ENCODE measurements at places on chromosomes 4 and X. TPM values are rescaled to one million over a fixed set of nuclear protein-coding genes. Genes with fewer than 3 reads are reported as not detected.

DNA sequence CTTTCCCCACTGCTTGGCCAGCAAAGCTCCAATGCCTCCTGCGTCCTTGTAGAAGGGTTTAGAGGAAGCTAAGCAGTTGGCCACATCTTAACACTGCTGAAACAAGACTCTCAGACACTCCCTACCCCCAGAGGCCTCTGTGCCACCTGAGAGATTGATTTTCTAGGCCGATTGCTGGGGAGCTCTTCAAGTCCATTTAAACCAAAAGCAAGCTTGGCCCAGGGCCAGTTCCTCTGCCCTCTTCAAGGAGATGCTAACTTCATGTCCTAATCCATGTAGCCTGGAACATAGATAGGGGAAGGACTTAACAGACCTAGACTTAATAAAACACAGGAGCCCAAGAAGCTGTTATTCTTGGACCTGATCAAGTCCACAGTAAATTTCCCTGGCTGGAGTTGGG is 27.2 kb upstream of the FMR1NB start:
- no peak for DNase-seq

- no peak for DNase-seq
These were observed 174.4 kb upstream of the ATP6AP2 start for GRCh38 chrX:40406330-40406859.

DNA sequence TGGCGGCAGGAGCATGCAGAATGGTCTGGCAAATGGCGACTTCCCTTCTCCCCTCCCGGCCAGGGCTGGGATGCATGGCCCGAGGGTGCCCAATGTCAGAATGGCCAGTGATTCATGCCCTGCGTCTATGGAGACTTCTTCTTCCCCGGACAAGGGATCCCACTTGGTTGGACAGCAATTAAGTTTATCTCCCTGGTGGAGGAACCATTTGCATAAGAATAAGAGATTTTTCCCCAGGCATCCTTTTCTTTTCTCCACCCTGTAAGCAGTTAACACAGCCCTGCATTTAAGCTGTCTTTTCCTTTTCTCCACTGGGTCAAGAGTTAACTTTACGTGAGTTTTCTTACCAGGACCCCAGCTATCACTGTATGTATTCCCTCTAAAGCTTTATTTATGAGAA is 856.6 kb downstream of the GLUD2 start:
- no peak for DNase-seq

GRCh38 chrX:41822892-41823291 is 98.9 kb downstream of the GPR82 start:
- peak; percentile 2 for DNase-seq

- DNase-seq = no peak
These were observed 325.0 kb downstream of the PDHA2 start for GRCh38 chr4:96164814-96165351.

RAI2 gene
- 0.33 TPM for total RNA-seq

DDX53 gene
- total RNA-seq = not detected

TLR10 gene
- total RNA-seq = not detected

PSAPL1 gene
- total RNA-seq = not detected
